Renal pelvis (tissue), 12 donors: ENCODE measurements at places on chromosomes 16 and 17. TPM values are rescaled to one million over a fixed set of nuclear protein-coding genes. Genes with fewer than 3 reads are reported as not detected.

DNA sequence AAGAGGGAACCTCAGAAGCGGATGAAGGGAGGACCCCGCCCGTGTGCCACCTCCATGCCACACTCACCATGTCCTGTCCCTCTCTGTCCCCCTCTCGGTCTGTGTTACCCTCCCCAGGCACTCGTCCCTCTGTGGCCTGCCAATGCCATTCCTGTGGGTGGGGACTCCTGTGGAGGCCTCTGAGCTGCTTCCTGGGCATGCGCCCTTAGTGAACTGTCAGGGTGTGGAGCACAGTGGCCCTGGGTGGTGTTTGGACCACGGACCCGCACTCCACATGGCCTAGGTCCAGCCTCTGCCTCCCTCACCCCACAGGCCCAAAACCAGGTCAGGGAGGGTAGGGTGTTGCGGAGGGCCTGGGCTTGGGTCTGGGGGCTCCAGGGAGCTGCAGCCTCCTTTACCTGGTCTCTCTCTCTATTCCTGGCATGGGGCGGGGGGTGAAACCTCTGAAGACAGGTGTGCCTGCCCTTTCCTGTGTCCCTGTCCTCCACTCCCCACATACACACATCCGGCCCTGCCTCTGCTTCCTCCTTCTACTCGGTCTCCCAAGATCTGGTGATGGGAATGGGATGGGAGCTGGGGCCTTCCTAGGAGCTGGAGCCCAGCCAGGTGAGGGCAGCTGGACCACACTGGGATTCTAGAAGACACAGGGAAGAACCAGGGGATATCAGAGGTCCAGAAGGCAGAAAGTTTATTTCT lies 11.5 kb upstream of the PKMYT1 start:
- DNase-seq = no peak

DNA sequence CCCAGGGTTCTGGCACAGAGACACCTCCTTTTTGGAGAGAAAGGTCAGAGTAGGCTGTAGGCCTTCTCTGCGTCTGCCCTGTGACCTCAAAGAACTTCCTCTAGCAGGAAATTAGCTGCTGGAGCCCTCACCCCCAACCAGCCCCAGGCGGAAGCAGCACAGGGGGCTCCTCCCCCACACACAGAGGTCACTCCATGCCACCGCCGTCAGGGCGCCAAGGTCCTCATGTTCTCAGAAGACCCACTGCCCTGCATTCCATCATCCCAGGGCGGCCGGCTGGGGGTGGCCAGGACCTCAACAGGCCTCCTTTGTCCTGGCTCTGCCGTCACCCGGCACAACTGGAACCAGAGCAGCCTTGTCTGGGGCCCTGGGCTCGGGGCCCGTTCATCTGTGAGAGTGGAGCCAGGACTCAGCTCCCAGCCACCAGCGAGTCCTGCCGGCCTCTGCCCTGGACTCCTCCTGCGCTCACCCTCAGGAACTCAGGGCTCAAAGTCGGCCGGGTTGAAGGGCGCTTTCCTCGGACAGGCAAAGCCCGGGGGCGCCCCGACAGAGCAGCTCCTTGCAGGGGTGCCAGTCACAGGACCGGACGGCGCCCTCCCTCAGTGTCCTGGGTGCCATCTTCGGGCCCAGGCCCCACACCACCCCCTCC lies 1.2 kb downstream of the TMC6 start:
- DNase-seq = no peak

GRCh38 chr17:7060165-7060891 lies 16.4 kb upstream of the SLC16A11 start:
- DNase-seq = no peak

GRCh38 chr16:21590796-21591195 lies 8.6 kb upstream of the METTL9 start:
- DNase-seq = no peak

DNA sequence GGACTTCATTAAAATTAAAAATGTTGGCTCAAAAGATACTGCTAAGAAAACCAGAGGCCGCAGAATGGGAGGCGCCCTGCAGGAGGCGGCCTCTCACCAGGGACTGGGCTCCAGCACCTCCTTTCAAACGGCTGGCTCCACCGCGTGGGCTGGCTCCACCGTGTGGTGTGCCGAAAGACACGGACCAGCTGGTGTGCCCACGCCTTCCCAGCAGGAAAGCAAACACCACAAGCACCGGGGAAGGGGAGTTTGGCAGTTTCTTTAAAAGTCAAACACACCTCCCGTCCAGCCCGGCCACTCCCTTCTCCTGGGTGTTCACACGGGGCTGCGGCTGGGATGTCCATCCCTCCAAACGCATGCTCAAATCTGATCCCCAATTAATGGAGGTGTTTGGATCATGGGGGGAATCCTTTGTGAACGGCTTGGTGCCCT lies 13.9 kb downstream of the HAGH start:
- DNase-seq = peak; percentile 69

Gene SPN
- polyA plus RNA-seq = 2.8 TPM

Gene VAT1L
- polyA plus RNA-seq = 3.4 TPM

Gene KRTAP4-9
- polyA plus RNA-seq = not detected

Gene ATP2C2
- polyA plus RNA-seq = 2.9 TPM

Gene CACNG3
- polyA plus RNA-seq = not detected
